ENCODE measurements at places on chromosomes 6 and 20. TPM values are rescaled to one million over a fixed set of nuclear protein-coding genes. Genes with fewer than 3 reads are reported as not detected.

GRCh38 chr6:123529843-123530242, 106.9 kb downstream of the TRDN start:
- DNase-seq: no peak

DNA sequence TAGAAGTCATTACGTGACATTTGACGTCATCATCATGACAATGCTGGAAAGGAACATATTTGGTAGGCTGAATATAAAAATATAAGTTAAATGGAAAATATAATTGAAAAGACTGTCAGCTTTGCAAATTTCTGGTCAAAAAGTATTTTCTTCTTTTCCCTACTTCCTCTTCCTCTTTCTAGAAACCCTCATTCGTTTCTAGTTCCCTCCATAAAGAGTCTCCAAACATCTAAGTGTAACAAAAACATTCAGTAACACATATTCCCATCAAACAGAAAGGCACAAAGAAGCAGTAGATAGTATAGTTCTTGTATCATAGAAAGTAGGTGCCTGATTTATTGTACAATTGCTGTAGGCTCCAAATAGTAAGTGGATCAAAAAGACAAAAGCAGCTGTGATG, 150.8 kb upstream of the FAM83B start:
- DNase-seq: no peak

- DNase-seq: no peak
Measured at GRCh38 chr6:16751251-16751946, 9.9 kb downstream of the ATXN1 start.

DNA sequence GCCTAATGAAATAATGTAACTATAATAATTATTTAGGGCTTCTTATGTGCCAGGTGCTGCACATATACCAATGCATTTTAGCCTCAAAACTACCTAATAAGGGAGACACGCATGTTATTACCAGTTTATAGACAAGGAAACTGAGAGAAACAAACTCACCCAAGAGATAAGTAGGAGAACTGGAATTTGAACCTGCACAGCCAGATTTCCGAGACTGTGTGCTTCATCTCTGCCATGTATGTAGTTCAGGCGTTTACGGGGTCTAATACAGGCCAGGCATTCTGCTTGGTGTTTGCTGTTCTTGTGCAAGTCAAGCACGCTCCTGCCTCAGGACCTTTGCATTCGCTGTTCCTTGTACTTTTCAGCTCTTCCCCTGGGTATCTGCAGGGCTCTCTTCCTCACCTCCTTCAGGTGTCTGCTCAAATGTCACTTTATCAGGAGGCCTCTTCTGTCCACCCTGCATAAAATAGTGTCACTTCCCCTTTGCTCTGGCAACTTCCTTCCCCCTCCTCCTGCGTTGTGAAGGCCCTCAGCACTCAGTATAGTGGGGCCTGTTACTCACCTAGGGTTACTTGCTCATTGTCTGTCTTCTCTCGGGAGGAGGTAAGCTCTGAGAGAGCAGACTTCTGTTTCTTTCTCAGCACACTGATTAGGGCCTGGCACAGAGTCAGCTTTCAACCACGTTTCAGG, 6.1 kb upstream of the NSFL1C start:
- DNase-seq: no peak

GRCh38 chr6:134491477-134491876, 173.6 kb upstream of the SGK1 start:
- DNase-seq: no peak

DNA sequence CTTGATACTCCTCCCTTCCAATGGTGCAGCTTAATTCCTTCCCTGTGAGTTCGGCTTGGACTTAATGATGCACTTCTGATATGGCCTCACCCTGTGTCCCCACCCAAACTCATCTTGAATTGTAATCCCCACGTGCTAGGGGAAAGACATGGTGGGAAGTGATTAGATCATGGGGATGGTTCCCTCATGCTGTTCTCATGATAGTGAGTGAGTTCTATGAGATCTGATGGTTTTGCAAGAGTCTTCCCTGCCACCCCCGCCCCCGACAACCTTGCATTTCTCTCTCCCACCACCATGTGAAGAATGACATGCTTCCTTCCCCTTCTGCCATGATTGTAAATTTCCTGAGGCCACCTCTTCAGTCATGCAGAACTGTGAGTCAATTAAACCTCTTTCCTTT, 50.3 kb upstream of the HLA-G start:
- DNase-seq: no peak

DNA sequence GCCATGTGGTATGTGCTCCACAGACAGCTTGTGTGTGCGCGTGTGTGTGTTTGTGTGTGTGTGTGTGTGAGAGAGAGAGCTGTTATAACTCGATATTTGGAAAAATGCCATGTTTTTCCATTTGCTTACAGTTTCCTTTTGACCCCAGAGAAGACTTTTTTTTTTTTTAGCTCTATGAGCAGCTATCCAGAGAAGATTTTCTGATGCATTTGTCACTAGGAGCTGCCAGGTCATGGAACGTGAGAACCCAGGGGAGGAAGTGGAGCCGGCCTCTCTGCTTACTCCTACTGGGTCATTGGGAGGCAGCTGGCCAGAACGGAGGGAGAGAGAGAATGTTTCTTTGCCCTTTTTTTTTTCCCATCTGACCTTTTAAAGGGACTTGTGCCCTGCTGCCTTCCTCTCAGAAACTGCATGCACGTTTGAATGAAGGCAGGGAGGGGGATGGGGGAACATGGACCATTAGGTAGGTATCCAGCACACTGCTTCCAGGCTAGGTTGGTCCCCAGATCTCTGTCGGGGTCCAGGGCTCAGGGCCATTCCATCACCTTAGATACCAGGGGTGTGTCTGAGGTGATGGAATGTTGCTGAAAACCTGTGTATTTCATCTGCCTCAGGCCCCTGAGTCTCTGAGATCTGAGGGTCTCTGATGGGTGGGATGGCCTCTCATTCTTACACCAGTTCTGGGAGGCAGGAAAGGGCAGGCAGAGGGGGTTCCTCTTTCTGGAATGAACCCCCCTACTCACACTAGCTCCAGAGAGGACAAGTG, 11.2 kb upstream of the MRPS18A start:
- DNase-seq: no peak

DNA sequence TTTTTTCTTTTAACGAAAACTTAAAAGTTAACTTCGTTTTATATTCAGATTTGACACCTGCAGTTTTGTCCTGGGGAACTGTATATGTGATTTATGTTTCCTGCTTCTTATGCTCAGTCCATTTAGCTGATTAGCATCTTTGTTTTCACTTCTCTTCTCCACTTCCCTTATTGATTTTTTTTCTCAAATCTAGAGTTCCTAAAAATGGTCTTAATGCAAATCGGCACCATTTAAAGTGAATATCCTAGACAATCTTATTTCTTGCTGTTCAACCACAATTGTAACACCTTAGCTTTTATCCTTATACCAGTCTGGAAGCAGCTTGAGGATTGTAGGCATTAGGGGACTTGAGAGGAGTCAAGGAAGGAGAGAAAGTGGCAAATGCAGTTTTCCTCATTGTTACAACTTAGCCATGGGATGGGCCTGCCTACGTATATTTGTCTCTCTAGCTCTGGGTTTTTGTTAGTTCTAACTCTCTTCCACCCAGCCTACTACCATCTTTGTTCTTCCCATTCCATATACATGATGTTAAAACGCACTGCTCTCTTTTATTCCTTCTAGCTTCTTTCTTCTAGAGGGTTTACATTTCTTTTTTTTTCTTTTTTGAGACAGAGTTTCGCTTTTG, 8.5 kb downstream of the QRSL1 start:
- DNase-seq: no peak

DNA sequence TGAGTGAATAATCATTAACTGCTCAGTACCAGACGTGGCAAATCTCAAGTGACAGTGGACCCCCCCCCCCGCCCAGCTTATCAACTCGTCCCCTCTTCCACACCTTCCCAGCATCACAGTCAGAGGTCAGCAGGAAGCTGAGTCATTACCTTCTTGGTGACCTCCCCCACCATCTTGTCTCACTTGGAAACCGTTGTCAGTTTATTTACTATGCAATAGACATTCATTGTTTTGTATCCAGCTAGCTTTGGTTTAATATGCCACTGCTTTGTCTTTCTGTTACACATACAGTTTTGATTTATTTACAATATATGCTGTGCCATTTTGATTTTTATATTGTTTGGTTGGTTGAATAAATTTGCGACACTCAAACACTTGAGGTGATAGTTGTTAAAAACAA, 158.1 kb downstream of the QKI start:
- no peak for DNase-seq

DNA sequence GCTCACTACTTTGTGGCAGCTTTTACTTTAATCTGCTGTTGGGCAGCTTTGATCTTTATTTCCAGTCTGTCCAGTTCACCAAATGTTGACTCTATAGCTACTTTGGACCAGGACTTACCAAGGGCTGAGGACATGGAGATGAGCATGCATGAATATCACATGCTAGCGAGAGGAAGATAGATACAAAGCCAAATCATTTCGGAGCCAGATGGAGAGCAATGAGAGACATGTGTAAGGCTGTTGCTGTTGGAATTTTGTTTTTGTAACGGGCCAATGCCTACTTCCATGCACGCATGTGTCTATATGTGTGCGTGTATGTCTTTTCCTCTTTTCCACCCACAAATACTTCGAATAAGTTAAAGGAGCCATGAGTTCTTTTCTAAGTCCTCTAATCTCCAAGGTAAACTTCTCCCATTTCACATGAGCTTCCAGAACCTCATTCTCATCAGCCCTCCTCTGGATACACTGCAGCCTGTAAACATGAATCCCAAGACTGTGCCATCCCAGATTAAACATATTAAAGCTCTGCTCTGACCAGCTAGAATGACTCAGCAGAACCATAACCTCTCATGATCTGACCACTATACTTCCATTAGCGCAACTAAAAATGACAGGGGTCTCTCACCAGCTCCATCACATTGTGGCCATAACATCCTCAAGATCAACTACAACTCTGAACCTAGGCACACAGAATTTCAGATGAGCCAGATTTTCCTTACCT, 160.7 kb downstream of the LRFN2 start:
- no peak for DNase-seq

DNA sequence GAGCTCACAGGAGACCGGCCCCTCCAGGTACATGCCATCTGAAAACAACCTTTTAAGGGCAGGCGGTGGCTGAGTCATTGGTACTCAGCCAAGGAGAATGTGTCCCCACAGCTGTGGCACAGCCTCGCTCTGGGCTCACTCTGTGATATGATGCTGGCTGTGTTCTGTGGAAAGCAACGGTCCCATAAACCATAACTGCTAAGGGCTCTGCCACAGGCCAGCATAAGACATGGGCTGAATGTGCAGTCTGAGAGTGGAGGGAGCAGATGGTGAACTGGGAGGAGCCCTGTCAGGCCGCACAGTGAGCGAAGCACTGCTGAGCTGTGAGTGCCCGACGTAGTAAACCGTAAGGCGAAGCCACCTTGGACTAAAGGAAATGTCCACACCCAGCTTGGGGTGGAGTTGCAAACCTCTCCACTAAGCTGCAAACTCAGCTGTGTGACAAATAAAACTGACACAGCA, 375.8 kb downstream of the THBS2 start:
- DNase-seq: no peak

- no peak for DNase-seq
Measured at GRCh38 chr6:80527552-80528052, 421.1 kb downstream of the BCKDHB start.

DNA sequence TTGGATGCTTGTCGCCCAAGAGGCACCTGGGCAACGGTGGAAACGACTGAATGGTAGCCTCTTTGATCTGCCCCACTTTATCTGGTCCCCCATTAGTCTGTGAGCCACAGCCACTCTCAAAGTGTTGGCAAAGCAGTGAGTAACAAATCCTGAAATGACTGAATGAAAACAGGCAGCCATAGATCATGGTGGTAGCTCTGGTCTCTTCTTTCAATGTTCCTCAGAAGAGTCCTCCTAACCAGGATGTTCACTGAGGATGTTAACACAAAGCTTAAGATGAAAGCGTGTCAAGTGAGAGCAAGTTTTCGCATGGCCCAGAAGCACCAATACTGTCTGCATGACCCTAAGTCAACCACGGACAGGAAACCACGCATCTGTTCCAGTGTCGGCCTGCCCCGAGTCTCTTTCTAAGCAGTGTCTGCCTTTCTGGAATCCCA, 107.3 kb downstream of the IRF4 start:
- DNase-seq: peak; percentile 80

- DNase-seq: no peak
Measured at GRCh38 chr6:132466952-132467351, 46.0 kb downstream of the STX7 start.

- DNase-seq: no peak
Measured at GRCh38 chr6:36548401-36548743, 1.1 kb upstream of the STK38 start.

- DNase-seq: no peak
Measured at GRCh38 chr6:64230530-64230929, 594.9 kb downstream of the PHF3 start.

DNA sequence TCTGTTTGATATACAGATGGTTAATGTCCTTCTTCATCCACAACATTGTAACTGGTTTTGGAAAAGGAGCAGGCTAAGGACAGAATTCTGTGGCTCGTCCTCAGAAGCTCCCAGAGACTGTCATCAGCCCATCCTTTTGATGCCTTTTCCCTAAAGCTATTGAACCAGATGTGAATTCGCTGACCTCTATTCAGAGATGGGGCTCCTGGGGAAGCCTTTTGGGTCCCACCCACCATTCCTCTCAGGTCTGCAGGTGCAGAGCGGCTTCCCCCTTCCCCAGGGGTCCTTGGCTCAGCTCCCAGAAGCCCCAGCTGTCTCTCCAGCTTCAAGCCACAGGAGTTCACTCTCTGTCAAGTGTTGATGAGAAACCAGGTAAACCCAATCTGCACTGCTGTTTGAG, 191.7 kb downstream of the SMOC2 start:
- DNase-seq: no peak

GRCh38 chr6:150865406-150866146, at the start of gene MTHFD1L:
TSS of gene MTHFD1L (plus strand) at chr6:150865702. CDS start at chr6:150865823, 121 bp downstream.
- DNase-seq: peak; percentile 79

DNA sequence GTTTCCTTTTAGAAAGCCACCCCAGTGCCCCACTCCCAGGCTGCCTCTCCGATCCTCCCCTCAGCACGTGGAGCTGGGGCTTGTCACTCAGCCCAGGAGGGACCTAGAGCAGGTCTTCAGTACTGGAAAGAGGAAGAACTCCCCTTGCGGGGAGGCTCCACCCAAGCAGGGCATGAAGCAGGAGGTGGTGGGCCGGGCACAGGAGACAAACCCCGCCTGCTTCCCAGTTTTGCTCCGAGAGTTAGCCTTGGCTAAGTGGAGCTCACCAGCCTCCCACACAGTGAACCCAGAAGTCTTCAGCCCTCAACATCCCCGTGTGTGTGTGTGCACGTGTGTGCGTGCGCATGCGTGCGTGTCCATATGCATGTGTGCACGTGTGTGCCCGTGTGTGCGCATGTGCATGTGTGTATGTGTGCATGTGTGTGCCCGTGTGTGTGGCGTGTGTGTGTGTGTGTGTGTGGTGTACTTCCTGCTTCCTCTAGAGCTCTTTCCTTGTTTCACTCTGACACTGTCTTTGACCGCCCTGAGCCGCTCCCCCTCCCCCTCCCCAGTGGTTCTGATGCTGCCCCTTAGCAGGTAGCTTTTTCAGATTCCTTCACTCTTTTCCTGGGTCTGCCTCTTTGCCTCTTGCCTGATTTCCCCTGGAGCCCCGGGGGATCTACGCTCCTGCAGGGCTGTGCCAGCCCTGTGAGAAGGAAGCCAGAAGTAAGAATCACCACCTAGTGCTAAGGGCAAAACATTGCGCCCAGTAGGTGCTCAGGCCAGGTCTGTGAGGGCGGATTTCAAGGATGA, 239.8 kb downstream of the CDC5L start:
- peak; percentile 23 for DNase-seq

- DNase-seq: no peak
Measured at GRCh38 chr6:17988422-17988944, 1.0 kb upstream of the KIF13A start.

Gene ARMC2
- 3.9 TPM for total RNA-seq

Gene ELMO2
- total RNA-seq: 76.8 TPM

Gene SLC35F1
- 0.07 TPM for total RNA-seq

Gene FAM83B
- total RNA-seq: not detected
